ENCODE measurements at places on chromosomes 5 and 9.

GRCh38 chr5:151617841-151618710 is 26.9 kb upstream of the FAT2 start:
- DNase-seq = no peak
- H3K27ac ChIP-seq = no peak overlapping the region
- H3K4me1 ChIP-seq = no peaks in the 10 kb centered on the region
- H3K4me3 ChIP-seq = no peak overlapping the region
- H3K27me3 ChIP-seq = no peaks in the 10 kb centered on the region

DNA sequence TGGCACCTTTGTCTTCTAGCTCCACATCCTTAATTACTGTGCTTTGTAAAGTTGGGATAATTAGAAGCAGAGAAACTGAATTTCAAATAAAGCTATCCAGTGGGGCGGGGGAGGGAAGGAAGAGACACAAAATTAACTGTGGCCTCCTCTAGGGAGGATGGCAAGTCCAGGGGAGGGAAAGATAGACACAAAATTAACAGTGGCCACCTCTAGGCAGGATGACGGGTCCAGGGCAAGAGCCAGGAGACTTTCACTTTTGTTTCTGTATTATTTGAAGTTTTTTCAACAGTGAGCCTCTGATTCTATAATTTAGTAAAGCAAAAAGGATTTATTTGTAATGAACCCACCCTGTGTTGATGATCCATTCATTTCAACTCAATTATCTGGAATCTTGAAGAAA is 335.9 kb downstream of the MSX2 start:
- H3K27me3 ChIP-seq = no peaks in the 10 kb centered on the region
- no peaks in the 10 kb centered on the region for H3K36me3 ChIP-seq
- no peak overlapping the region for H3K4me3 ChIP-seq
- H3K27ac ChIP-seq = no peak overlapping the region

DNA sequence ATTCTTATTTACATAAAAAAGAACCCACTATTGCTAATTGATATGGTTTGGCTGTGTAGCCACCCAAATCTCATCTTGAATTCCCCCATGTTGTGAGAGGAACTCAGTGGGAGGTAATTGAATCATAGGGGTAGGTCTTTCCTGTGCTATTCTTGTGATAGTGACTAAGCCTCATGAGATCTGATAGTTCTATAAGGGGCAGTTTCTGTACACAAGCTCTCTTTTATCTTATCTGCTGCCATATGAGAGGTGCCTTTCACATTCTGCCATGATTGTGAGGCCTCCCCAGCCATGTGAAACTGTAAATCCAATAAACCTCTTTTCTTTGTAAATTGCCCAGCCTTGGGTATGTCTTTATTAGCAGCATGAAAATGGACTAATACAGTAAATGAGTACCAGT is 58.2 kb upstream of the PRR16 start:
- no peak for DNase-seq
- H3K36me3 ChIP-seq = no peaks in the 10 kb centered on the region
- H3K4me1 ChIP-seq = no peaks in the 10 kb centered on the region
- H3K27me3 ChIP-seq = no peaks in the 10 kb centered on the region
- H3K4me3 ChIP-seq = no peak overlapping the region

DNA sequence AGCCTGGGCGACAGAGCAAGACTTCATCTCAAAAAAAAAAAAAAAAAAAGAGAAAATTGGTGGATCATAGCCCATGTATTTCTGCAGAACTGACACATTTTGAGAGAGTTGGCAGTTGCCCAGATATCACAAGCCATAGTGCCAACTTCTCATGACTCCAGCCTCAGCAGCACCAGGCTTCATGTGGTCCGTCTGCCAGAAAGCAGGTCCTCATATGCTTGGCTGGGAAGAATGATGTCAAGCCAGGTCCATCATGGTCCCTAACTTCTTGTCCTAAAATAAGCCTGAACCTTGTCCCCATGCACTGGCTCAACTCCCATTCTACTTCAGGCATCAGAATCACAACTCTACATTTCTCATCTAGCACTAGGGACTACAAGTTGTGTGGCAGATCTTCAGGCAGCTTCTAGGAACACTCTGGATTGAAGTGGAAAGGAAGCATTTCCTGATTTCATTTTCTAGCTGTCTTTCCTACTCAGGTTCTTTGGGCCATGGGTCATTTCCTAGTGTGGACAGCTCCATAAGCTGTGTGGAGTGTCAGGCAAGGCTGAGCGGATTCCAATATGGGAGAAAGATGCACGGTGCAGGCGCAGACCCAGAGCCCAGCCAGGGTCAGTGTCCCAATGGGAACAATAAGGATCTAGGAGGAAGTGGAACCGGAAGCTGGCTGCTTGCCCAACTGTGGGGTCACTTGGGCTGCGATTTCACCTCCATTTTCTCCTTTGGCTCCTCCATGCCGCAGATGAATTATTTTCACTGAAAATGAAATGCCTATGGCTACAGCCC is 90.1 kb downstream of the LMNB1 start:
- no peaks in the 10 kb centered on the region for H3K36me3 ChIP-seq
- H3K4me1 ChIP-seq = no peaks in the 10 kb centered on the region
- H3K27me3 ChIP-seq = no peaks in the 10 kb centered on the region

DNA sequence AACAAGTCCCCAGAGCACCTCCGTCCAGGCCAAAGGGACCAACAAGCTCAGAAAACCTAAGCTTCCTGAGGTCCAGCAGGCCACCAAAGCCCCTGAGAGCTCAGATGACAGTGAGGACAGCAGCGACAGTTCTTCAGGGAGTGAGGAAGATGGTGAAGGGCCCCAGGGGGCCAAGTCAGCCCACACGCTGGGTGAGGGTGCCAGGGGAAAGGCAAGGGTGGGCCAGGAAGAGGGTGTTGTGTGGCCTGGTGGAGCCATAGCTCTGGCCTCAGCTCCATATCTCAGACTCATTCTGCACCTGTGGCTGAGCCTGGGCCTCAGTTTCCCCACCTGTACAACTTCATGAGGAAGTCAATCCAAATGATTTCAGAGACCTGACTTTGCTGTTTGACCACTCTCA is 20.7 kb downstream of the CD74 start:
- H3K36me3 ChIP-seq = peaks cover 20% of the 10 kb centered on the region
- H3K4me3 ChIP-seq = no peak overlapping the region
- no peaks in the 10 kb centered on the region for H3K4me1 ChIP-seq
- DNase-seq = no peak

DNA sequence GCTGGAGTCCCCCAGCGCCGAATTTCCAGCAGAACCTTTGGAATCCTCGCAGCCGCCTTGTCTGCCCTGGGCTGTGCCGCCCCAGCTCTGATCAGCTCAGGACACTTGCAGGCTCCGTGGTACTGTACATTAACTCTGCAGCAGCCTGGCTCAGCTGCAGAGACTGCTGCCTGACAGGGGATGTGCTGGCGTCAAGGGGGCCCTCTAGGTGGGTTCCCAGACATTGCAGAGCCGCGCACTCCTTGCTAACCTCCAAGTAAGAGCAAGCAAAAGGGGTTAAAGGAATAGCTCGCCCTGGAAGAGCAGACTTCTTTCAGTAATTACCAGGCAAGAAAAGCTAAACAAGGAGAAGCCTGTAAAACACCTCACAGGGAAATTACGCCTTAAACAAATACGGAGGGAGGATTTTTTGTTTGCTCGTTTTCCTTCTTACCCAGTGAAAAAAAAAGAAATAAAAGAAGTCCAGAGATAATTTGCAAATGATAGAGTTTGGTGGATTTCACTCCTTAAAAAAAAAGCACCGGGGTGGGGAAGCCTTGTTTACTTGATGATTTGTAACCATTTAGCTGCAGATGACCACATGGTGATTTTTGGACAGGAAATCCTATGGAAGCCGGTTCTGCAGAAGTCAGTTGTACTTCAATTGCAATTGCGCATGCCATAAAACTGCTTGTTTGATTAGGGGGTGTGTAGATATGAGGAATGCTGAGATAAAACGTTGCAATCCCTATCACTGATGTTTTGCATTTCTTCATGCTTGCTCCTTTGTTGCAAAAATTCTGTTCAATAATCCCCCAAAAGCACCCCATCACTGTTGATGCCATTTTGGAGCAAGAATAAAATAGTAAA is 305.8 kb downstream of the PDE4D start:
- H3K4me1 ChIP-seq = no peaks in the 10 kb centered on the region
- H3K27ac ChIP-seq = no peak overlapping the region
- no peaks in the 10 kb centered on the region for H3K27me3 ChIP-seq
- H3K36me3 ChIP-seq = no peaks in the 10 kb centered on the region
- DNase-seq = no peak
- peak overlapping the region; percentile 32 for H3K4me3 ChIP-seq

GRCh38 chr5:140420226-140420570 is 18.6 kb downstream of the ANKHD1 start:
- H3K27ac ChIP-seq = no peak overlapping the region
- no peaks in the 10 kb centered on the region for H3K27me3 ChIP-seq
- H3K4me1 ChIP-seq = peaks cover 7% of the 10 kb centered on the region
- H3K4me3 ChIP-seq = no peak overlapping the region

DNA sequence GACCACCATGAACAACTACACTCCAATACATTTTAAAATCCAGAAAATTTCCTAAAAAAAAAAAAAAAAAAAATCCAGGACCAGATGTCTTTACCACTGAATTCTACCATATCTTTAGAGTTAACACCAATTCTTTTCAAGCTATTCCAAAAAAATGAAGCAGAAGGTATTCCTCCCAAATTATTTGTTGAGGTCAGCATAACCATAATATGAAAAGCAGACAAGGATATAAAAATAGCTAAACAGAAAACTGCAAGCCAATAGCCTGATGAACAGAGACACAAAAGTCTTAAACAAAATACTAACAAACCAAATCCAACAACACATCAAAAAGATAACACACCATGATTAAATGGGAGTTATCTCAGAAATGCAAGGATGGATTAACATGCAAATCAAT is 695.4 kb downstream of the PTPRD start:
- no peak overlapping the region for H3K4me3 ChIP-seq
- no peak for DNase-seq
- H3K27me3 ChIP-seq = no peaks in the 10 kb centered on the region
- H3K36me3 ChIP-seq = no peaks in the 10 kb centered on the region
- H3K27ac ChIP-seq = no peak overlapping the region
- no peaks in the 10 kb centered on the region for H3K4me1 ChIP-seq

- no peak overlapping the region for H3K4me3 ChIP-seq
- DNase-seq = no peak
- H3K27ac ChIP-seq = no peak overlapping the region
- H3K4me1 ChIP-seq = no peaks in the 10 kb centered on the region
Observed at GRCh38 chr5:95163079-95163478, 121.8 kb downstream of the MCTP1 start.

- no peak overlapping the region for H3K4me3 ChIP-seq
- H3K27ac ChIP-seq = peak overlapping the region; percentile 65
- H3K4me1 ChIP-seq = no peaks in the 10 kb centered on the region
- no peaks in the 10 kb centered on the region for H3K36me3 ChIP-seq
- H3K27me3 ChIP-seq = no peaks in the 10 kb centered on the region
- DNase-seq = no peak
Observed at GRCh38 chr5:180817893-180818674, 15.5 kb upstream of the MGAT1 start.

- H3K27me3 ChIP-seq = no peaks in the 10 kb centered on the region
- H3K36me3 ChIP-seq = no peaks in the 10 kb centered on the region
- no peaks in the 10 kb centered on the region for H3K4me1 ChIP-seq
- H3K4me3 ChIP-seq = no peak overlapping the region
- H3K27ac ChIP-seq = no peak overlapping the region
- DNase-seq = no peak
Observed at GRCh38 chr5:44356231-44356630, 33.0 kb downstream of the FGF10 start.

DNA sequence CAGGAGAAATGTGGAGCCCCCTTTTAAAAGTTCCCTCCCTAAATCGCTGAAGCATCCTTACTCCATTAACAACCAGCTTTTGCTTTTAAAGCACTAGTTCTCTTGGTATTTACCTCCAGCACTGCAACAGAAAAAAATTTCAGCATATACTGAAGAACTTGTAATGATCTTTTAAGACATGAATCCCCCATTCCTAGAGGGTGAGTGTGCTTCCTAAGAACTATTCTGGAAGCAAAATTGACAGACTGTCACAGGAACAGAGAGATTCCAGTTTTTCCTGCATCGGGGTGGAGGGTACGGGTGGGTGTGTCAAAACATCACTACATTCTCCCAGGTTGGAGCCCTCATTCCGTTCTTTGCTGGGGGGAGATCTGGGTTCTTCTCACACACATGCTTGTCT is 151.9 kb downstream of the EBF1 start:
- no peaks in the 10 kb centered on the region for H3K27me3 ChIP-seq
- H3K4me3 ChIP-seq = no peak overlapping the region
- no peak for DNase-seq
- no peaks in the 10 kb centered on the region for H3K4me1 ChIP-seq
- no peak overlapping the region for H3K27ac ChIP-seq

DNA sequence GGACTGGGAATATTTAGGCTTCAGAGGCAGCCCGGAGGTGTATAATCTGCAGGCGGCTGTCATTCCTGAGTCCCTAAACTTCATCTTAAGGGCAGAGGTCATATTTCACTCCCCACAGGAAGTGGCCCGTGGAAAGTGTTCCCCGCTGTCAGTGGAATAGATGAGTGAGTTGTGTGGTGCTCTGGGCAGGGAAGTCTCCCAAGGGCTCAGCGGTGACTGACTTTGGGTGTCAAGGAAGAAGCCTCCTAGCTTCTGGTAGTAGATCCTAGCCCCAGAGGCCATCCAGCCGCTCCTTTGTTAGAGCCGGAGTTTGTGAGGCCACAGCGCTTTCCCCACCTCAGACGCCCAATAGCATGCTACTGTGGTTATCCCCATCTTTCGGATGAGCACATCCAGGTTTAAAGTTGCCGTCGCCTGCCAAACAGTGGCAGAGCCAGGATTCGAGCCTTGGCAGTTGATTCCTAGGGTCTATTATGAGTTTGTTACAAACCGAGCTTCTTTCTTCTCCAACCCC is 38.9 kb upstream of the TIFAB start:
- DNase-seq = no peak
- no peaks in the 10 kb centered on the region for H3K27me3 ChIP-seq
- no peak overlapping the region for H3K27ac ChIP-seq
- no peak overlapping the region for H3K4me3 ChIP-seq

- no peak overlapping the region for H3K27ac ChIP-seq
- no peaks in the 10 kb centered on the region for H3K36me3 ChIP-seq
- DNase-seq = no peak
- H3K4me1 ChIP-seq = no peaks in the 10 kb centered on the region
Observed at GRCh38 chr9:122446819-122447484, 30.8 kb downstream of the OR1J1 start.
